Stimulated activated CD8-positive, alpha-beta memory T cell treated with anti-CD3 and anti-CD28 coated beads, Interleukin-4, amount 100 ng/mL, for 4 hours (primary cell): ENCODE measurements at places on chromosomes 5 and 9.

GRCh38 chr9:91972711-91973110 is 22.7 kb upstream of the ROR2 start:
- DNase-seq, result no peak

DNA sequence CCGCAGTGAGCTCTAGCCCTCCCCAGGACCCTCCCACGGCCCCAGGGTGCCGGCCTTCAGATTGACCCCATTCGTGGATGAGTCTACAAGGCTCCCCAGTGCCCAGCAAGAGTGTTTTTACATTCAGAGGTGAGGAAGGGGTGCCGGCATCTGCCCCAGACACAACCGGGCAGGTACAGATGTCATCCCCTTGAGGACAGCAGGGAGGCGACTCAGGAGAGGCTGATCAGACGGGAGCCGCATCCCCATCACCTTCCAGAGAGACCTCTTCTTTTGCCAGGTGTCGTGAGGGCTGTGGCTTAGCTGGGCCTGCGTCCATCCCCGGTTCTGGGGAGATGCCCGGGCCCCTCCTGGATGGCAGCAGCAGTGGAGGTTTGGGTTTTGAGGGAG is 4.3 kb upstream of the LRRC14B start:
- no peak for DNase-seq

DNA sequence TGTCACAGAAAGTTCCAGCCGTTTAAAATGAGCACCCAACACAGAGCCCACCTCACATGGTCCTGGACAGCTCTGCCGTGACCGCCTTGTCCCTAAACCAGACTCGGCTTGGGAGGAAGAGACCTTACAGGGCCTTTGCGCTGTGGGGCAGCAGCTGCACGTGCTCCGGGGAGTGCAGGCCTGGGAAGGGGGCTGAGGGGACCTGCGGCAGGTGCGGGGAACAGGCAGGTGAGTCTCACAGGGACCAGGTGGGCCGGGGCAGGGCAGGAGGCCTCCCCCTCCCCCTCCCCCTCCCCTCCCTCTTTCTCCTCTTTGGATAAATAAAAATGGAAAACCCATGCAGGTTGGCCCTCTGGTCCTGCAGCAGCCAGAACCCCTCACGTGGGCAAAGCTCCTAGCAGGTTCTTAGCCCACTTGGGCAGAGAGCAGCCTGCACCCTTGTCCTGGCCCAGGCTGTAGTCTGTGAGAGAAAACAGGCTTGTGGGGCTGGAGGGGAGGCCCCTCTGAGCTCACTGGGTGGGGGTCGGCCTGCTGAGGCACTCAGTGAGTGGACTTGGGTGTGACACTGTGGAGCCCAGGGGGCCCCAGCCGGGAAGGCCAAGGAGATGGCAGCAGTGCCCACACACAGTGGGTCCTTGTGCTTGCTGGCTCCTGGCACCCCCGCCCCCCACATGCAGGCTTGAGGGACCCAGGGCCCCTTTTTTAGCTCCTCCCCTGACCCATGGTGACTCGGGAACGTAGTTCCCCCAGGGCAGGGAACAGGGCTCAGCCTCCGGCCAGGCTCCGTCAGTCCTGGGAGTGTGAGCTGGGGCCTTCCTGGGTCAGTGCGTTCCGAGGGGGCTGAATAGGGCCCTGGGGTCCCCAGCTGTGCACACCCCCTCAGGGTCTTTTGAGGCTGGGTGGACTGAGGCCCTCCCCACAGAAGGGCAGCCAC is 40.0 kb upstream of the CACNA1B start:
- DNase-seq, result no peak

- no peak for DNase-seq
Measured at GRCh38 chr5:137506296-137506695, 7.2 kb upstream of the SPOCK1 start.

DNA sequence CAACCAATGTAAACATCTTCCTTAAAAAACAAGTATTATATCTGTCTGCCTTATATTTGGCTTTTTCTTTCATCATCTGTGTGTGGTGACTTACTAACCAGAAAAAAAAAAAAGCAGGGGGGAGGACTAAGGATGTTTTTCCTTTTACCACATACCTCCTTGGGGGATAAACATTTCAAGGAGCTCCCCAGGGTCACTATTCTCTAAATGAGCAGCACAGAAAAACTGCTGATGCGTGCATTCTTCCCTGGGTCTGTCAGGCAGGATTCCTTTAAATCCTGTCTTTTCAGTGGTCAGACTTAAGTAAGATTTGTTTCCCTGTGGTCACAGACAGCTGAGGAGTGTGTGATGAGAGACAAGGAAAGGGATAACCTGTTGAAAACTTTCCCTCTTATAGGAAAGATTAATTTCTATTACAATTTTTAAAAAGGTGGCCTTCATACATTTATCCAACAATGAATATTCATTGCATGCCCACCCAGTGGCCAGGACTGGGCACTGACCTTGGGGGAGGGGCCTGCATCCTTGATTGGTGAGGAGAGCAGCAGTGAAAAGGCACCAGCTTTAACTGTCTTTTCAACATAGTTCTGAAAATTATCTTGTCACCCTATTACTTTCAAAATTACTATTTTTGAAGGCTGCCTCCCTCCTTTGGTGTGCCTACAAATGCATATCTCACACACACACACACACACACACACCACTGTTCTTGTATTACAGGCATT is 123.1 kb downstream of the TLE4 start:
- no peak for DNase-seq

DNA sequence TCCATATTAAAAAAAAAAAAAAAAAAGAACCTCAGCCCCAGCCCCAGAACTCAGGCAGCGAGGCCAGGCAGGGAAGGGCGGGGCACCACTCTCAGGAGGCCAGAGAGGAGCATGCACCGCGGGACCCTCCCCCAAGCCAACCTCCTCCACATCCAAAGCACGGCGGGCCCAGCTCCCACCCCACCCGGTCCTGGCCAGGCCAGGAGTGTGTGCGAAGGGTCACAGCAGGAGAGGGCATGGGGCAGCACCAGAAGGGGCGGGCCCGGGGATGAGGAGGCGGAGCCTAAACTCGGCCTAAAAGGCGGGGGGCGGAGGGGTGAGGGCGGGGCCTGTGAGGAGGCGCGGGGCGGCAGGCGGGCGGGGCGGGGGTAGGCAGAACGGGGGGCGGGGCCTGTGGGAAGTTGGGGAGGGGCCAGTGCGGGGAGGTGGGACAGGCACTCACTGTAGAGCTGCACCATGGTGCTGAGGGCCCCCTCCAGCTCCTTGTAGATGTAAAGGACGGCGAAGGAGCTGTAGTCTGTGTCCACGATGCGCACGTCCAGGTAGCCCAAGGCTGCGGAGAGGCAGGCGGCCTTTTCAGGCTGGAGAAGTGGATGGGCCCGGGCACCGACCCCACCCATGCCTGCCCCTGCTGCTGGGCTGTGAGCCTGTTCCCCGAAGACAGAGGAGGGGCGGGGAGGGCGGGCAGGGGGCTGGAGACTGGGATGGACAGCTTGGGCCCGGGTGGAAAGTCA is 1.2 kb downstream of the LCN15 start:
- DNase-seq, result no peak

GRCh38 chr5:92713826-92714225 is 867.2 kb downstream of the NR2F1-AS1 start:
- no peak for DNase-seq

DNA sequence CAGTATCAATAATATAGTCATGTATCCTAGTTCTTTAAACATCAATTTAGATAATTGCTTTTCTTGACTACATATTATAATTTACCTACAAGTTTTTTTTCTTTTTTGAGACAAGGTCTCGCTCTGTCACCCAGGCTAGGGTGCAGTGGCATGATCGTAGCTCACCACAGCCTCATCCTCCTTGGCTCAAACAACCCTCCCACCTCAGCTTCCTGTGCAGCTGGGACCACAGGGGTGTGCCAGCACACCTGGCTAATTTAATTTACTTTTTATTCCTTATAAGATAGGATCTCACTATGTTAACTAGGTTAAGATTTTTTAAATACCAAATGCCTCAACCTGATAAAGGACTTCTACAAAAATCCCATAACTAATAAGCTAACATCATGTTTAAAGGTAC is 21.1 kb downstream of the UIMC1 start:
- no peak for DNase-seq

DNA sequence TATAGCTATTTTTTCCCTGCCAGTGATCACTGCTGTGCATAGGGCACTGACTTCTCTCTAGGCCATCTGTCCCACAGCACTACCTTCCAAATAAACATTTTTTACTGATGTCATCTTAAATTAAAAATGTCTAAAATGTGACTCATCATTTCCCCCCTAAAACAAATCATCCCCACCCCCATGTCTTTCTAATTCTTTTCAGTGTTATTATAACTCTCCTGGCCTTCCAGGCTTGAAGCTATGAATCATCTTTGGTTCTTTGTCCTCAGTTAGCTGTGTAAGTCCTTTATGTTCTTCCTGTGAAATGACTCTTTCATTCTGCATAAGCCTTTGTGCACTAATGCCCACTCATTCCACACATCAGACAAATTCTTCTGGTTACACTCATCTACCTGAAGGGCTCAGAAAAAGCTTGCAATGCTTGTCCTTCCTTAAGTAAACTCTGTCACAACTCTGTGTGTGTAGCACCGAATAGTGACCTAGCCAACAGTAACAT is 78.1 kb downstream of the CFAP95 start:
- DNase-seq, result no peak

DNA sequence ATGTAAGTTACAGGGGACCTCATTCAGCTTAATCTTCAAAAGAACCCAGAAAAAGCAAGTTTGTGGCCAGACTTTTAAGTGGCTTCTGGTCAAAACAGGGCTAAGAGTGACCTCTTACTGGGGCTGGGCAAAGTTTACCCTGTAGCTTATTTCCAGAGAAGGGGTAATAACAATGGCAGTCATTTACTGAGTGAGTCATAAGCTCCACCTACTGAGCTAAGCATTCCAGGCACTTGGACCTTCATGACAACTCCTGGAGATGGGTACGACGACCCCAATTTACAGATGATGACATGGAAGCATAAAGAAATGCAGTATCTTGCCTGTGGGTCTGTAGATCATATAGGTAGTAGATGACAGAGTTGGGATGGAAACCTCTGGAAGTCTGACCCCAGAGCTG is 4.7 kb upstream of the GPR151 start:
- no peak for DNase-seq

DNA sequence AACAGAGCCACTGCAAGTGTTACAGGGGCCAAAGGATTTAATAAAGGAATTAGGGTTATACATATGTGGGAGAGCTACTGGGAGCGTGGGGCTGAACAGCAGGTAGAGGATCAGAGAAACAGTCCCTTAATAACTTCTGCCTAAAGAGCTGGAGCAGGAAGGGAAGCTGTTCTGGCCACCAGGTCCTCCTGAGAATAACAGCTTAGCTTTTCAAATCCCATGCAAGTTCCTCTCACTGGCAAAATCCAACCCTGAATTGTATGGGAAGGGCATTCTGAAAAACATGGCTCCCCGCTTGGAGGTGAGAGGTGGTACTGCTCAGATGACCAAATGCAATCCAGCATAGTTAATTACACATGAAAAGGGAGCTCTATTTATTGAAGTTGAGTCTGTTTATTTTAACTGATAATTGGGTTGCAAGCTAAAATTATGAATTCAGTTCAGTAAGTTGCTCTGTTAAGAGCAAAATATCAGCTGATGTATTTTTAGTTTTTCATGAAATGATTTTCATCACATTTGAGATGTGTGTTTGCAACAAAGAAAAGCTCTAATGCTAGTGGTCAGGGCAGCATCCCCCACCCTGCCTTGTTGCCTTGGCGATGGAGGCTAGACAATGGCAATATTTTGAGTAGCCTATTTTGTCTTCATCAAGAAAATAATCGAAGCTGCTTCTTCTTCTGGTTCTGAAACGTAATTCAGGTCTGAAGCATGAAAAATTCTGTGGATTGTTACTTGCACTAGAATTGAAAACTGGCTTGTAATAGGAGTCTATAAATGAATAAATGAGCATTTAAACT is 58.4 kb upstream of the SH3GL2 start:
- no peak for DNase-seq

DNA sequence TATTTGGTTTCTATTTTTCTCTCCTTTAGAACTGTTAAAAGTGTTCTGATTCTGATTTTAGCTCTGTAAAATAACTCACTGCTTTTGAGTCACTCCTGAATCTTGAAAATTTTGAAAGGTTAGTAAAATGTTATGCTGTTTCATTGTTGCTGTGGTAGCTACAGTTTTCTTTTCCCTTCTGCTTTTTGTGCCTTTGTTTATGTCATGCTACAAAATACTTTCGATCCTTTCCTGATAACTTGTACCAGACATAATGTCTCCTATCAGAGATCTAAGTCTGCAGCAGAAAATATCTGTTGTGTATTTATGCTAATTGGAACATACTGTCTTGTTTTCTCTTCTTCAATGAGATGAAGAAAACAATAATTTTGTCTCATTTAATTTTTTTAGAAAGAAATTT is 26.9 kb upstream of the CEP120 start:
- DNase-seq, result no peak

DNA sequence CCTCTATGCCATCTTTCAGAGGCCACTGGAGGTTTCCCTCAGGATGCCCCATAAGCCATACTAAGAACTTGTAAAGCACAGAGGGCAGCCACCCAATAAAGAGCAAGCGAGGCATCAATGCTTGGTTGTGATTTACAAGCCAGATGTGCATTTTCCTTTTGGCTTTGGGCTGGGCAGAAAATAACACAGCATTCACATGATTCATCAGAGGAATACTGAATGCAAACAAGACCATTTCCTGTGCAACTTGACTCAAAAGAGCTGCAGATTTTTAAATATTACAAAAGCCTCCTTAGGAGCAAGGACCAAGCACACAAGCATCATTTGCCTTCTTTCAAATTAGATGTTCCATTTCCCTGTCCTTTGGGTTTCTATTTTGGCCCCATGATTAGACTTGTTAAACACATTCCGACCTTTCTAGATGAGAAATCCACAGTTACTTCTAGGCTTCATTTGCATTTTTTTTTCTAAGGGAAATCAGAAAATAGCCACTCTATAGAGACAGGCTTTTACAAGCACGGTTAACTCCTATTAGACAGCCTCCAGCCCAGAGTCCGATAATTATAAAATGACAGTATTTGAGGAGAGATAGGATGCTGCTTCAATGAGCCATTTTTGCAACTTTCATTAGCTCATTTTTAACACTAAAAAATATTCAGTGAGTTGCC is 207.8 kb downstream of the SEMA5A start:
- no peak for DNase-seq

- no peak for DNase-seq
Measured at GRCh38 chr9:71854811-71855210, 56.2 kb downstream of the ABHD17B start.

DNA sequence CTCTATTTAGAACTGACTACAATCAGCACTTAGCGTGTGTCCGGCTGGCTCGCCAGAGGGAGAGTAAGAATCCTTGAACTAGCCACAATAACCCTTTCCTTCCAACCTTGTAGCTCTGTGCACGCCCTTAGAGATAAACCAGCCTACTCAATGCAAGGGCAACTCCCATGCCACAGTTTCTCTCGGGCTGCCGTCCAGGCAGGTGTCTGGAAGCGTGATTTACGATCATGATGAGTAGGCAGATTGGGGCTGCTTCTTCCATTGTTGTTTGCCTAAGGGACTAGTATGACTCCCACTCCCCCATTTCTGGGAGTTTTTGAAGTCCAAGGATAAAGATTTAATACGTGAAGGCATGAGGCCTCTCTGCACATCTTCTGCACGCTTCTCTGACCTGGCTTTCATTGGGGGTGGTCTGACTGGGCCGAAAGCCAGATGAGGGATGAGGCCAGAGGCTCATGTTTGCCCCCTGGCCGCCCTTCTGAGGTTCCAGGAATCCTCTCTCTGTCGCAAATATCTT is 134.0 kb upstream of the MYO10 start:
- no peak for DNase-seq

GRCh38 chr5:85533341-85534047 is 1084.2 kb upstream of the COX7C start:
- DNase-seq, result no peak
